Hematopoietic multipotent progenitor cell treated with erythropoietin and hydrocortisone succinate and interleukin-3 and kit ligand, for 8 days (in vitro differentiated cells): ENCODE measurements at places on chromosomes 16 and 17.

DNA sequence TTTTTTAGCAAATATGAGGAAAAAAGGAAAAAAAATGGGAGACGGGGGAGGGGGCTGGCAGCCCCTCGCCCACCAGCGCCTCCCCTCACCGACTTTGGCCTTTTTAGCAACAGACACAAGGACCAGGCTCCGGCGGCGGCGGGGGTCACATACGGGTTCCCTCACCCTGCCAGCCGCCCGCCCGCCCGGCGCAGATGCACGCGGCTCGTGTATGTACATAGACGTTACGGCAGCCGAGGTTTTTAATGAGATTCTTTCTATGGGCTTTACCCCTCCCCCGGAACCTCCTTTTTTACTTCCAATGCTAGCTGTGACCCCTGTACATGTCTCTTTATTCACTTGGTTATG, 1.2 kb upstream of the TMEM88 start:
- DNase-seq = no peak

- DNase-seq = peak; percentile 33
These were observed 4.3 kb downstream of the MT1H start for GRCh38 chr16:56673921-56674320.

- DNase-seq = no peak
These were observed 315.1 kb upstream of the EEF2KMT start for GRCh38 chr16:5412731-5413130.

DNA sequence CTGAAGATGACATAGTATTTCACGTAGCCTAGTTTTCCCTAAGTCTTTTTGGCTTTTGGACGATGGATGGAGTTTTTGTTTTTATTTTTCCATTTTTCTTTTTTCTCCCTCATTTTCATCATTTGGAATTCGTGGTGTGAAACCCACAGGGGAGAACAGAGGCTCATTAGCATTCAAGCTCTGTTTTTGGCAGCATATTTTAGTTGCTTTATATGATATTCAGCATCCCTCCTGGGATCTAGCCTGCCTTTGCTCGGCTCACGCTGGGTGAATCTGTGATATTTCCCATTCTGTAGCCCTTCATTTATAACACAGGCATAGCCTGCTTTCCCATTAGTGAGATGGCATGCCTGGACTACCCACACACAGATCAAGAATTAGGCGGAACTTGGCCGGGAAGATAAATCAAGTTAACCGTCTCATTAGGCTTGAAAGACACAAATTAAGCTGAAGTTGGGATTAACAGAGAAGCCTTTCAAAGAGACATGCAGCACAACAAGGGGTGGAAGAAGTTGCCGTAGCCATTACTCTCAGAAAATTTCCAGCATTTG, 20.1 kb upstream of the CLEC19A start:
- no peak for DNase-seq

DNA sequence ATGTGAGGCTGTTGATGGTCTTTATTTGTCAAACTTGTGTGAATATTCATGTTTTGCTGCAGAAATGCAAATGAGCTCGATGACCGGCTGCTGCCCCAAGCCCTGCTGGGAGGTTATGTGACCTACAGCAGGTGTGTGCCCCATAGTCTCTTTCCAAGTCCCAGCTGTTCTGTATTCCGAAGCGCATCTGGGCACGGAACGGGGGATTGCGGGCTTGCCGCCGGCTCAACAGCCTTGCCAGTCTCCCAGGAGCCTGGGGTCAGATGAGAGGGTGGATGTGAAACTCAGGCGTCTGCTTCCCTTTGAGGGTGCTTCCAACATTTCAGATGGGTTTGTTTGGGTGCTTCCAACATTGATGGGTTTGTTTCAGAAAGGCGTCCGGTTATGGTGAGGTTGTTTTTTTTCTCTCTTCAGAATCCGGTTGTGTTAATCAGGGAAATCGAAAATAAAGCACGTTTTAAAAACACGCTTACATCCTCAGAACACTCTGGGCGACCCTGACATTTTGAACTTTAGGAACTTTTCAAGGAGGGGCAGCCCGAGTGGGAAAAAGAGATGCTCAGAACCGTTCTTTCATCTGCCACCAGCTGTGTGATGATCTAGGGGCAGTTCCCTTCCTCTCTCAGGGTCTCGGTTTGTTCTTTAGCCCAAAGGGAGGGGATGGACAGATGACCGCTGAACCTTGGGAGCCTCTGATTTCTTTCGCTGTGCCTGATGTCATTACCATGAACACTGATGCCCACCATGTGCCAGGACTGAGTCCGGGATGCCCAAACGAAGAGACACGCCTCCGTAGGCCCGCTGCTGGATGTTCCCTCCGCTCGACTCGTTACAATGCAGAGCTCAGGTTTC, 47.8 kb upstream of the AMZ2 start:
- no peak for DNase-seq

GRCh38 chr16:29694384-29695195, 15.6 kb downstream of the QPRT start:
- no peak for DNase-seq

DNA sequence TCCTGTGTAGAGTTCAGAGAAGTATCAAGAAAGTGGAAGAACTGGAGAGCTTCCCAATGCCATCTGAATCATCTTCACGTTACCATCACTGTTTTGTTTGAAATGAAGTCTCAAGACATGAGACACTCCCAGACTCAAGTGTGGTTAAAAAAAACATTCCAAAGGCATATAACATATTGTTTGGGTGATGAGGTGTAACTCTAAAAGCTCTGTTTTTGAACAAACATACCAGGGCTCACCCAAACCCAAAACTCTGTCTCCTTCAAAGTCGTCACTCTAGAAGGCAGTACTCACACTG, 6.3 kb upstream of the ZCCHC14 start:
- DNase-seq = no peak
